ENCODE measurements at places on chromosomes 3 and 15.

GRCh38 chr3:133930341-133930933 lies 34.8 kb upstream of the RAB6B start:
- DNase-seq: no peak

DNA sequence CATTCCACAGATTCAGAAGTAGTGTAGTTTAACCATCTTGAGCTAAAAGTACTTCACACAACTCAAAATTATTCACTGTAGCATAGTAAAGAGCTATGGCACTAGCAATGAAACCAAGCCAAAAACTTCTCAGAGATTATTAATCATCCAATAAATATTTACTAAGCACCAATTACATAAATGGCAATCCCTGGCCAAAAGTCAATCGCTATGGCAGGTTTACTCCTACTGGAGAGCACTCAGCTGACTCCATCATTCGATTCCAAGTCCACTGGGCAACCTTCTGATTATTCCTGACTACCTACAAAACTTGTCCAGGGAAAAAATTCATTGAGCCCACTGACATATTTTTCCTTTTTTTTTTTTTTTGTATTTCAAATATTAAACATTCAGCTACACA lies 23.9 kb downstream of the ATP13A3 start:
- no peak for DNase-seq

DNA sequence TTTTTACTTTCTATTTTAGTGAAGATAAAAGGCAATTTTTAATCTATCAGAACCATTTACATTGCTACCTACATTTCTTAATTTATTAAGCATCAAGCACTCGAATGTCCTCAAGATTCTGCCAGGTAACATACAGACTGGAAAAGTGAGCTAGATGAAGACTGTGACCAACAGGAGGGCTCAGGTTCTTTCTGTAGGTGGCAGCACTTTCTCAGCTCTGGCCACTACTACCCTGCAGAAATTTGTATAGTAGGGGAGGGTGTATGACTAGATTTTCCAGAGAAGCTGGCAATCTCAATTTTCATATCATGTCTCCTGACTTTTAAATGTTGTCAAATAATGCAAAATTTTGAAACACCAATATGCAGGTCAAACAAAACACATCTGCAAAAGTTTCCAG lies 165.0 kb upstream of the SUCLG2 start:
- DNase-seq: no peak

DNA sequence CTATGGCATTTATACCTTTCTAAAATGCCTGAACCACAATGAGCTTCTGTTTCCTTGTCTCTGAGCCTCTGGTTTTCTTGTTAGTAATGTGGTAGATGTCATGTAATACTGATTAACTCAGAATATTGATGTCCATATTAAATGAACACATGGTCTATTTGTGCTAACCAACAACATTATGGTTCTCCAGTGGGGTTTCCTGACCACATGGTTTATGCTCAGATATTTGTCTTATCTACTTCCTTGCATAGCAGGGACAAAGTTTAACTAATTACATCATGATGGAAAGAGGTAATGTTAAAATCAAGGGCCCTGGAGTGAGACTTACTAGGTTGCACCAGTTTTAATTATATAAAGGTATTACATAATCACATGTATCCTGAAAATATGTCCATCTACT lies 62.6 kb upstream of the SCN10A start:
- DNase-seq: no peak

- no peak for DNase-seq
These were observed 157.0 kb upstream of the FRMD4B start for GRCh38 chr3:69542805-69543429.

DNA sequence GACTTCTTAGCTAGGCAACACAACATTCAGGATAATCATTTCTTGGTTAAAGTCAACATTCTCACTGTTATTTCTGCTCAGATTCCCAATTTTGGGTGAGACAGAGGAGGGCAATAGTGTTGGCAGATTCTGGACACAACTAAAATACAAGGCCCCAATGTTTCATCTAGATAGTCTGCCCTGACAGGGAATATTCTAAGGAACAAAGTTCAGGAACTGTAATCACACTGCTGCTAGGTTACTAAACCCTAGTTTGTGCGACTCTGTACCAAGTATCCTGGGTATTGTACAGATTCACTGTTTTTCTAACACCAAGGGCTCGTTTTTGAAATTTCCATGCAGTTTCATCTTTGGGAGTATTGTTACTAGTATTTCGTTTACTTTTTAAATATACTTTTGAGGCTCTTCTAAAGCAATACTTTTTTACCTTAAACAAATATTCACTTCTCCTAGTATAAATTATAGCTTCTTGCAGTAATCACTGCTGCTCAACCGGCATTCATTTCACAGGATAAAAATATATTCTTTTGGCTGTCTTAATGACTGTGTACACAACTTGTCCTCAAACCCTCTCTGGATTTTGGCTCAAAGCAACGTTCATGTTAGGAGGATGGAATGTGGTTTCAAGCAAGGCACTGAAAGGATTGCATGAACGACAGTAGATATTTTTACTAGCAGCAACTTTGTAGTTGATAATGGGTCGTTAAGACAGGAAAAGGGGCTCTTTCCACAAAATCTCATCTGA lies 167.4 kb downstream of the ADAMTS17 start:
- no peak for DNase-seq

- no peak for DNase-seq
These were observed 5.2 kb upstream of the EIF1B start for GRCh38 chr3:40304352-40304751.

- DNase-seq: no peak
These were observed 469.3 kb upstream of the MCTP2 start for GRCh38 chr15:93762036-93762435.

GRCh38 chr3:124298951-124299350 lies 307.0 kb upstream of the ROPN1 start:
- DNase-seq: no peak

- DNase-seq: no peak
These were observed 4.1 kb downstream of the CISH start for GRCh38 chr3:50607271-50608091.

GRCh38 chr3:139130390-139131140 lies 85.9 kb upstream of the PRR23C start:
- DNase-seq: no peak

DNA sequence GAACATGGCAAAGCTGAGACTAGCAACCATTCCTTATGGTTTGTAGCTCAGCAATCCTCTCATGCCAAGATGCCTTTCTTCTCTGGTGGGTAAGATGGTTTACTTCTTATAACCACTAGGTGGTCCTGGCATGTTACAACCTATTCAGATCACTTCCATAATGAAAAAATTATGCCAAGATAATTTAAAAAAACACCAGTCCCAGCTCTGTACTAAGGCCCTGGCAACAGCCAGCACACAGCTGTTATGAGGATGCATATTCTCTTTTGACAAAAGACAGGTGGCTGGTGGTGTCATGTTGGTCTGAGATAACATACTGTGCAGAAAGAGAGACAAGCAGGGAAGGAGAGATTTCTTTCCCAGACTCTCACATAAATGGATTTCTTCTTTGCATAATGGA lies 65.7 kb upstream of the FRMD4B start:
- no peak for DNase-seq

DNA sequence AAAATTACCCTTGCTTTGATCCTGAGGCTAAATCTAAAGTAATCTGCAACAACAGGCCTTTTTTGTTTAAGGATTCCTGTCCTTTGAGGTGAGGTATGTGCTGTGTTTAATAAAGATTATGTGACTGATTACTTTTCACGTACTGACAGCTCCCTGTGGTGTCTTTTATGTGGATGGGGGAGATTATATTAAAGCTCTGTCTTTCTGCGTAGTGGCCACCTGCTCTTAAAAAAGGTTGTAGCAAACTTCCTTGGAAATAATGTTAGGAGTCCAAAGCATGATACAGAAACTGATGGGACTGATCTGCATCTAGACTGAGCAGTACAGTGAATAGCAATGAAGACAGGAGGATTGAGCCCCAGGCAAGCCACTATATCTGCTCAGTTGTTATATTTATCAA lies 453.0 kb upstream of the GOLIM4 start:
- no peak for DNase-seq

All from inflammatory macrophage treated with lipopolysaccharide for 1 hour (primary cell).